Naive thymus-derived CD8-positive, alpha-beta T cell (primary cell): ENCODE measurements at places on chromosomes 6 and 20.

GRCh38 chr6:28490205-28490890 lies 25.2 kb downstream of the GPX6 start:
- peak overlapping the region; percentile 86 for H3K4me3 ChIP-seq
- H3K36me3 ChIP-seq = no peaks in the 10 kb centered on the region
- peaks cover 66% of the 10 kb centered on the region for H3K27me3 ChIP-seq
- H3K27ac ChIP-seq = peak overlapping the region; percentile 32
- peak; percentile 29 for DNase-seq

GRCh38 chr6:32076321-32076809 lies 32.8 kb downstream of the TNXB start:
- DNase-seq = no peak
- H3K36me3 ChIP-seq = no peaks in the 10 kb centered on the region
- H3K4me3 ChIP-seq = no peak overlapping the region

DNA sequence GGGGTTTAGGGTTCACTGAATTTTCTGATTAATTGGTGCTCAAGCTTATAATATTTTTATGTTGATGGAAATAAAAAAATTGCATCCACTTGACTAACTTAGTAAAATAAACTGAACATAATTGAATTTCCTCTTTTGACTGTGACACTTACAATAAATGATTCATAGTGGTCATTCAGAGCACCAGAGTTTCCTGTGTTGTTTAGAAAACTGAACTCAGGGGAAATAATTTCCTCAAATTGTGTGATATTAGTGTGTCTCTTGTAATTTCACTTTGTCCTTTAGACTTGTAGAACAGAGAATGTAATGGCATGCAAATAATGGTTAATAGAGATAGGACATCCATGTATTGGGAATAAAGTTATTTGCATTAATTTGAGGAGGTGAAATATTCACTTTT lies 319.7 kb upstream of the MAN1A1 start:
- H3K4me1 ChIP-seq = no peaks in the 10 kb centered on the region
- H3K27ac ChIP-seq = no peak overlapping the region
- no peak overlapping the region for H3K4me3 ChIP-seq
- peaks cover 5% of the 10 kb centered on the region for H3K36me3 ChIP-seq
- no peak for DNase-seq
- no peaks in the 10 kb centered on the region for H3K27me3 ChIP-seq

DNA sequence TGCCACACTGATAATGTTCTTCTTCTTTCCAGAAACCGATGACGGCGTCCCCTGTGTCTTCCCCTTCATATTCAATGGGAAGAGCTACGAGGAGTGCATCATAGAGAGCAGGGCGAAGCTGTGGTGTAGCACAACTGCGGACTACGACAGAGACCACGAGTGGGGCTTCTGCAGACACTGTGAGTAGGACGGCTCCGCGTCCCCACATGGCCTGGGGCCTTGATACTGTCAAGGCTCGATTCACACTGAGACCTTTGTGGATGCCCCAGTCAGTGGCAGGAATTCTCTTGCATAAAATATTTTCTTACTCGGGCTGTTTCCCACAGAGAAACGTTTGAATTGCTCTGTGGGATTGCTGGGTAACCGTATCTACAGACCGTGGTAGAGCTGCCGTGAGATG lies 41.5 kb upstream of the SLC22A1 start:
- no peaks in the 10 kb centered on the region for H3K27me3 ChIP-seq
- DNase-seq = no peak
- H3K4me3 ChIP-seq = no peak overlapping the region
- H3K27ac ChIP-seq = no peak overlapping the region
- peaks cover 3% of the 10 kb centered on the region for H3K36me3 ChIP-seq

GRCh38 chr6:72553531-72554511 lies 68.0 kb upstream of the KCNQ5 start:
- H3K36me3 ChIP-seq = no peaks in the 10 kb centered on the region
- H3K4me1 ChIP-seq = no peaks in the 10 kb centered on the region
- no peak for DNase-seq
- H3K27me3 ChIP-seq = peaks cover 3% of the 10 kb centered on the region
- H3K27ac ChIP-seq = no peak overlapping the region
- H3K4me3 ChIP-seq = no peak overlapping the region

- no peak overlapping the region for H3K4me3 ChIP-seq
- DNase-seq = no peak
- no peaks in the 10 kb centered on the region for H3K36me3 ChIP-seq
- no peaks in the 10 kb centered on the region for H3K4me1 ChIP-seq
- H3K27ac ChIP-seq = no peak overlapping the region
Measured at GRCh38 chr6:94902974-94903628, 674.2 kb upstream of the MANEA start.

DNA sequence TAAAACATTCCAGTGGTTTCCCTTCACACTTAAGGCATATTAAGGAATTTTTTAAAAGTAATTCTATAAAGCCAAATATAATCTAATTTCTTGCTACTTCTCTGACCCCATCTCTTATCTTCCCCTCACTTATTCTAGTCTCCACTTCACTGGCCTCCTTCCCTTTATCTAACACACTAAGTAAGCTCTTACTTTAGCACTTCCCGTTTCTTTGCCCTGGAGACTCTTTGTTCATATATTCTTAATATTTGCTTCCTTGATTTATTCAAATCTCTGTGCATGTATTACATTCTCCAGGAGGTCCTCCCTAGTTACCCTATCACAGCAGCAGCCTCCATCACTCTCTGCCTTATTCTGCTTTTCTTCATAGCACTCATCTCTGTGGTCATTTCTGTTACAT lies 20.3 kb downstream of the GTPBP2 start:
- no peak overlapping the region for H3K27ac ChIP-seq
- H3K27me3 ChIP-seq = no peaks in the 10 kb centered on the region
- H3K36me3 ChIP-seq = peaks cover 3% of the 10 kb centered on the region
- H3K4me3 ChIP-seq = no peak overlapping the region

- H3K27me3 ChIP-seq = no peaks in the 10 kb centered on the region
- peaks cover 51% of the 10 kb centered on the region for H3K4me1 ChIP-seq
- H3K4me3 ChIP-seq = no peak overlapping the region
- no peak for DNase-seq
- H3K36me3 ChIP-seq = no peaks in the 10 kb centered on the region
Measured at GRCh38 chr6:118724211-118724610, 72.8 kb upstream of the CEP85L start.

DNA sequence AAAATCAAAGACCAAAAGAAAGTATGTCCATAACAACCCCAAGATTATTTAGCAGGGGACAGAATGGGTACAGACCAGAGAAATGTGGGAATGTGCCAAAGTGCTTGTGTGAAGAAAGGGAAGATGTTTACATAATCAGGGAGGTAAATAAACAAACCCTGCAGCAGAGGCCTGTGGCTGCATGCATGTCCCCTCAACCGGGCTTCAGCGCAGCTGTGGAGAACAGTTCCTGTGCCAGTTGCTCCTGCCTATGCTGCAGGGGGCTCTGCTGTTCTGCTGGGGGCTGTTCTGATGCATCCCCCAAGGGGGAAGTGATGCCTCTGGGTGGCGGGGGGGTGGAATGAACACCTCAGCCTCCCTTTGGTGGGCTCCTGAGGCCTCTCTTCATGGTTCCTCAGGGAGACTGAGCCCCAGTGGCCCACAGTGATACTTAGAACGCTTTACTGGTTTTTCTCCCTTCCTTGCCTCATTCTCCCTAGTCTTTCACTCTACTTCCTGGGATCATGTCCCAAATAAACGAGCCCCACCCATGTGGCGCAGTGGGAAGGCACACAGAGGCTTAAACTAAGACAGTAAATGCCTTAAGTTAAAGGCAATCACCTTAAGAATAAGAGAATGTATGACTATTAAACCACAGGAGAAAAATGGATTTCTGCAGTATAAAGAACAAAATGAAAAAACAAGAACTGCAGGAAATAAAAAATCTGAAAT lies 23.0 kb downstream of the RAB23 start:
- H3K36me3 ChIP-seq = no peaks in the 10 kb centered on the region
- H3K4me3 ChIP-seq = no peak overlapping the region
- no peaks in the 10 kb centered on the region for H3K4me1 ChIP-seq

- no peak for DNase-seq
- no peak overlapping the region for H3K4me3 ChIP-seq
- H3K36me3 ChIP-seq = peaks cover 2% of the 10 kb centered on the region
- H3K27ac ChIP-seq = peak overlapping the region; percentile 22
Measured at GRCh38 chr6:53326372-53327016, 22.3 kb downstream of the ELOVL5 start.

DNA sequence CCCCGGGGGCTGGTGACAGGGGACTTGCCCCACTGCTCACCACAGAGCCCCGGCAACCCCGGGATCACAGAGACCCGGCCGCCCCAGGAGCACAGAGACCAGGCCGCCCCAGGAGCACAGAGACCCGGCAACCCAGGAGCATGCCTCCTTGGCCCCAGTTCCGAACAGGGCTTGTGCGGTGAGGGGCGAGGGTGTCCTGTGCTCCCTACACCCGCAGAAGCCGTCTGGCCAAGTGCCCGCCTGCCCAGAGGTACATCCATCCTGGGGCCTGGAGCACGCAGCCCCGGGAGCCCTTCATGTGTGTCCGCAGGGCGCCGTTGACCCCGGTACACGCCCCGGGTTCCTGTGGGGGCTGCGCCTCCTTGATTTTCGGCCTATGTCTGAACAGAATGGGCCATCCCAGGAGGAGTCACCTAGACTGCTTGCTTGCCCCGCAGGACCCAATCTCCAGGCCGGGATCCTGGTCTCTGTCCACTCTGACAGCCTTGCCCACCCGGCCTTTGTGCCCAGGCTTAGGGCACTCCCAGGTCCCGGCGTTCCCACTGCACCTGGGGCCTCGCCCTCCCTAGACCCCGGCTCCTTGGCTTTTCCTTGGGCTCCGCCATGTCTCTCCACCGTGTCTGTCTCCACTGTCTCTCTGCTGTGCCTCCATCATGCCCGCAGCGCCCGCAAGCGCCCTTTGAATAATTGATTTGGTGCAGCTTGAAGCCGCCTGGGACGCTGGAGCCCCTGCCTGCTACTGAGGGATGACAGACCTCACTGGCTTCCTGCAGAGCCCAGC lies 219.8 kb downstream of the ERMARD start:
- no peaks in the 10 kb centered on the region for H3K27me3 ChIP-seq
- no peaks in the 10 kb centered on the region for H3K36me3 ChIP-seq
- no peak for DNase-seq
